ENCODE measurements at places on chromosomes 5 and 9.

DNA sequence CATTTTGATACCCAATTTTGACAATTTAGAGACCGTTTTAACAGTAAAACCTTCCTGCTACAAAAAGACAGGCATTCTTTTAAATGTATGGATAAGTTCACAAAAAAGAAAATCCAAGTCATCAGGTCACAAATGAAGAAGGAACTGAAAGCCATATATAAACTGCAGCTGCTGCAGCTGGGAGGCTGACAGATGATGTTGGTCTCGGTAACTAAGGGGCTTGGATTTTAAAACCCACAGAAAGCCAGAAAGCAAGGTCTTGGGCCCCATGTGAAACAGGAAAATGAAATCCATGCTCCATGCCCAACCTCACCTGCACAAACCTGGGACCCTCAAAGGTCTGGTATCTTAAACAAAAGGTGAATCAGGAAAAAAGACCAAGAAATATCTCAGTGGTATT lies 15.7 kb upstream of the C5orf34 start:
- no peak for DNase-seq

DNA sequence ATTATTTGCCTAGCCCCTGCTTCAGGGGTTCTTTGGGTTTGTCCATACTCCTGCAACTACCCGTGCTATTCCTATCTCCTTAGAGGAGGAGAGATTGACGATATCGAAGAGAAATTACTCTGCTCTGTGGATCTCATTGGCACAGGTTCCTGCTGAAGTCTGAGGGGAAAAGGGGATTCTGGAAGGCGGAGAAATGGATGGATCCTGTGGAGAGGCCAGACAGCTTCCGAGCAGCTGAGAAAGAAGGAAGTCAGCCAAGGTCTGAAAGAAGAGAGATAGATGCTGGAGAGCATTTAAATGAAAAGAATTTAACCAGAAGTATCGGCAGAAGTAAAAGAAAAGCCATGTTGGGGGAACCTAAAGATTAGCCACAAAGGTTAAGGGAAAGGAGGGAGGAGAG lies 40.4 kb upstream of the SPATA31C2 start:
- no peak for DNase-seq

DNA sequence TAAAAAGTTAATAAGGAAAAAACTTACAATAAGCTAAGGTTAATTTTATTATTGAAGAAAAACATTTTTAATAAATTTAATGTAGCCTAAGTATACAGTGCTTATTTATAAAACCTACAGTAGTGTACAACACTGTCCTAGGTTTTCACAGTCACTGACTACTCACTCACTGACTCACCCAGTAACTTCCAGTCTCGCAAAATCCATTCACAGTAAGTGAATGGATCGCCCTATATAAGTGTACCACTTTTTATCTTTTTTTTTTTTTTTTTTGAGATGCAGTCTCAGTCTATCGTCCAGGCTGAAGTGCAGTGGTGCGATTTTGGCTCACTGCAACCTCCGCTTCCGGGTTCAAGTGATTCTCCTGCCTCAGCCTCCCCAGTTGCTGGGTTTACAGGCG lies 47.7 kb downstream of the FNIP1 start:
- no peak for DNase-seq

GRCh38 chr5:170150713-170151096 lies 45.0 kb downstream of the FOXI1 start:
- no peak for DNase-seq

DNA sequence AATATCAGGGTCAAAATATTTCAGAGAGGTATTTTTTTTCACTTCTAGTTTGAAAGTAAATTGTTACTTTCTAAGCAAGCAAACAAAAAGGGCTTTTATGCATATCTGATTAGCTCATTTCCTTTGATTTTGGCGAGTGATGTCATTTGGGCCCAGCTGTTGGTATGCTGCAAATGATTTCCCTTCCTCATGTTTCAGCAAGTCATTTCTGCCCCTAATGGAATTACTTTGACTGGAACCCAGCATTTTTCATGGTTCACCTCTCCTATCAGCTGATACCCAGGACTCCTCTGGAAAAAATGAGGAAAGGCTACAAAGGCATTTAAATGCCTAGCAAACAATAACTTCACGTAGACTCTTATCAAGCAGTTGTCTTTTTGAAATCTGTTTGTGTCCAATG lies 500.6 kb downstream of the EBF1 start:
- DNase-seq = no peak

DNA sequence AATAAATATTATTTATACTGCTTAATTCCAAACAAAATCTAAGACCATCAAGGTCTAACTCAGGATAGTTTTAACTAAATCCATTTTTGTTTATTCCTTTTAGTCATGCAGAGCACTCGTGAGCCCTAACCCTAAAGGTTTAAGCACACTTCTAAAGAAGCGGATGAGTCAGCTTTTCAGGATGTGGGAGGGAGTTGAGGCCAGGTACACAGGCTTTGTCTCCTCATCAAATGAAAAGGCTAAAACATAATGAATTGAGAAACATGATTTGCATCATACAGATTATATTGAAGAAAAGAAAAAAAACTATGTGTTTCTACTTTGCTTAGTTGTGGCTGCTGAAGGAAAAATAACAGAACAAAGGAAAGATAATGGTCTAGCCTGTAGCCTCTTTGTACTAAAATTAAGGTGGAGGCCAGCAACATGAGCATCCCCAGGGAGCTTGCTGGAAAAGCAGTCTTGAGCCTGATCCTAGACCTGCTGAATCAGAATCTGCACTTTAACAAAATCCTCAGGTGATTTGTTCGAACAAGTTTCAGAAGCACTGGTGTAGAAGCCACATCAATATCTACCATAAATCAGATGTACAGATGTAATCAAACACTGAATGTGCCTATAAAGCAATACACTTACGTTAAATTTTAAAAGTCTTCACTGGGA lies 21.1 kb upstream of the ISCA1 start:
- DNase-seq = no peak

- no peak for DNase-seq
These were observed 11.8 kb upstream of the SEMA5A start for GRCh38 chr5:9557696-9558095.

DNA sequence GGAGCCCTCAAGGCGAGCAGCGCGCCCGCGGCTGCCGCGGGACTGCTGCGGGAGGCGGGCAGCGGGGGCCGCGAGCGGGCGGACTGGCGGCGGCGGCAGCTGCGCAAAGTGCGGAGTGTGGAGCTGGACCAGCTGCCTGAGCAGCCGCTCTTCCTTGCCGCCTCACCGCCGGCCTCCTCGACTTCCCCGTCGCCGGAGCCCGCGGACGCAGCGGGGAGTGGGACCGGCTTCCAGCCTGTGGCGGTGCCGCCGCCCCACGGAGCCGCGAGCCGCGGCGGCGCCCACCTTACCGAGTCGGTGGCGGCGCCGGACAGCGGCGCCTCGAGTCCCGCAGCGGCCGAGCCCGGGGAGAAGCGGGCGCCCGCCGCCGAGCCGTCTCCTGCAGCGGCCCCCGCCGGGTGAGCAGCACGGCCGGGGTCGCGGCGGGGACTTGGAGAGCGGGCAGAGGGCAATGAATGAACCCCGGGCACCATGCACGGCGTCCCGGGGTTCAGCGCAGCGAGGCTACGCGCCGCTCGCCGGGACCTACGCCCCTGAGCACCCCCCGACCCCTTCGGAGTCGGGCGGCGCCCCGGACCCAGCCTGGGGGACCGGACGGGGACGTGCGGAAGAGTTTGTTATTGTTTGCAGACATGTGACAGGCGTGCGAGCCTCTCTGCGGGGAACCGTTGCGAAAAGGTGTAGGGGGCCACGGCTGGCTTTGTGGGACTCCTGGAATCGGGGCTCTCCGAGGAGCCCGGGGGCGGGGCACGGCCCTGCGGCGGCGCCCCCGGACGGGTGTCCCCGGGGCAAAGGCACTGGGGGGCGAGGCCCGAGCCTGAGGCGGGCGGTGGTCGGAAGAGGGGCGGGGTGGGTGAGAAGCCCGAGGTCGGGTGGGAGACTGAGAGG lies 553 bp downstream of the MAP3K1 start:
- no peak for DNase-seq

DNA sequence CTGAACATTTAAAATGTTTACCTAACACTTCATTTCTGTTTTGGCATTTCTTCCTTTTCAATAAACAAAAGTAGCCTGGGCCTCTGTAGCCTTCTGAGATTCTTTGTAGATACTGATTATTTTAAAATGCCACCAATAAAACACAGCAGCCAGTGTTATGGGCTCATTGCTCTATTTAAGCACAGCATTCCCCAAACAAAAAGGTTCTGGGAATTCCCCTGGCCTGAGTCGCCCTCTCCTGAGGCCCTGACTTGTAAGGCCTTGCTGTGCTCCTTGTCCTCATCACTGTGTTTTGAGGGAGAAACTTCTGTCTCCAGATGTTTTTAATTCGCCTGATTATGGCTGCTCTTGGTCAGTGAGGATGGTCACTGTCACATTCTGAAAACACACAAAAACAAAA lies 33.0 kb upstream of the CTXN3 start:
- no peak for DNase-seq

DNA sequence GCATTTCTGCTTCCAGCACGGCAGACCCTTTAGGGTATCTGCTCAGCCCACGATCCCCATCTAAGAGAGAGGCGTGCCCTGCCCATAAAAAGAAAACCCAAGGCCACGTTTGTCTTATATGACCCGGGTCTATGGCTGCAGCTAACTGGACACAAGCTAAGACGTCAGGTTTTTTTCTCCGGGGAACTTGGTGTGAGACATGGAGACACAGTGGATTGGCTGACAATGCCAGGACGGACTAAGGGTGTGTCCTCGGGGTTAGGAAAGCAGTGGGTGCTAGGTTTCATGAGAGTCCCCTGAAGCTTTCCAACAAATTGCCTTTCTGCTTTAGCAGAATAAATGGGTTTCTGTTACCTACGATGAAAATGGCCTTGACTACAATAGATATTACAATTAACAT lies 7.1 kb upstream of the FBP2 start:
- DNase-seq = no peak

GRCh38 chr5:160198841-160199409 lies 30.4 kb upstream of the FABP6 start:
- DNase-seq = no peak

DNA sequence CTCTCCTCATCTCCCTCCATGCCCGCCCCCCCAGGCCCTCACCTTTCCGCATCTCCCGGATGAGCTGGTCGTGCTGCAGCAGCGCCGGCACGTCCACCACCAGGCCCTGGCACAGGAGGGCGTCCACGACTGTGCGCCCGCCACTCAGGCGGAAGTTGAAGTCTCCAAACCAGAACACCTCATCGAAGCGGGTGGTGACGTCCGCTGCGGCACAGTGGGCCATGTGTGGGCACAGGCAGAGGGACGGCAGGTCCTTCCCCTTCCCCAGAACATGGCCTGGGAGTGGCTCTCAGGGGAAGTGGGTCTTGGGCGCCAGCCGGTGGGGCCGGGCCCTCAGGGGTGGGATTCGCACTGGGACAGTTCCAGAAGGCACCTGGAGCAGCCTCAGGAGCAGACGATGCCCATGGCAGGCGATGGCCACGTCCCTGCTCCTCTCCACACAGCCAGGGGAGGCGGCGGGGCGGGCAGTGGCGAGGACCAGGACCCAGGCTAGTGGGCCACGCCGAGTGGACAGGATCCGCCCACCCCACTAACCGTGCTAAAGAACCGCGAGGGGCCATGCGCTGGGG lies 7.8 kb downstream of the INPP5E start:
- DNase-seq = no peak

DNA sequence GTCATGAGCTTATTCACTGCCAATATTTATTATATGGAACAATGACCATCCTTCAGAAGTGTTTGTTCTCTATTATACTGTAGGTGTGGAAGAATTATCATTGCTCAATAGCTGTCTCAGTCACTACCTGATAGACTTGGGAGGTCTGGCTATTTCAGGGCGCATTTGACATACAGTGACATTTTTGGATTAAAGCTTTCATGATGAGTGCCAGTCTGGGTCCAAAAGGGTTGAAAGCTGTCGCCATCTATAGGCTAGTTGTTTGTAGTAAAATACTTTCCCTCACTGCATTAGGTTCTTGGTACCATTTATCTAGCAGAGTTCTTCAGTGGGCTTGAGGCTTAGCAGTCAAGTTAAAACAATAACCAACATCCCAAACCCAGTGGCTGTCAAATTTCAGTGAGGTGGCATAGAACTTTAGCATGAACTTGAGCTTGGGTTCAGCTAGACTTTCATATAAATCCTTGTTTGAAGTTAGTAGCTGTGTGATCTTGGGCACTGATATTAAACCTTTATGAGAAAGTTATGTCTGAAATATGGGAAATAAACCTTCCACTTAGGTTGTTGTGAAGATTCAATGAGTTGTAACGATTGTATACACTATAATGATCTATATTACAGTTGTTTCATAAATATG lies 110.5 kb upstream of the CDKN2B start:
- DNase-seq = no peak

DNA sequence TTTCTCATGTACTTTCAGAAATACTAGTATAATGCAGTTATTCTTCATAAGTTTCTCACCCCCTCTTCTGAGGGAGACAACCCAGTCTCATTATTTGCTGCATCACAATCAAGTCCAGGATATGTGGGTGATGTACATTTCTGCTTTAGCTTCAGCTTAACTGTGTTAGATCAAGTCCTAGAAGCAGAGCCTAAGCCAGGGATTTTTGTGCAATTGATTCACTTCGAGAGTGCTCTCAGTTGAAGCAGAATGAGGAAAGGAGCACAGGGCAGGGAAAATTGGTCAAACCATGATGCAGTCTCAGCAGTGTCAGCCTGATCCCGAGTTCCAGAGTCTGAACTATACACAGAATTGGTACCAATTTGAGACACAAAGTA lies 15.1 kb downstream of the HNRNPK start:
- DNase-seq = no peak

GRCh38 chr9:89470224-89470839 lies 27.6 kb downstream of the SEMA4D start:
- no peak for DNase-seq

DNA sequence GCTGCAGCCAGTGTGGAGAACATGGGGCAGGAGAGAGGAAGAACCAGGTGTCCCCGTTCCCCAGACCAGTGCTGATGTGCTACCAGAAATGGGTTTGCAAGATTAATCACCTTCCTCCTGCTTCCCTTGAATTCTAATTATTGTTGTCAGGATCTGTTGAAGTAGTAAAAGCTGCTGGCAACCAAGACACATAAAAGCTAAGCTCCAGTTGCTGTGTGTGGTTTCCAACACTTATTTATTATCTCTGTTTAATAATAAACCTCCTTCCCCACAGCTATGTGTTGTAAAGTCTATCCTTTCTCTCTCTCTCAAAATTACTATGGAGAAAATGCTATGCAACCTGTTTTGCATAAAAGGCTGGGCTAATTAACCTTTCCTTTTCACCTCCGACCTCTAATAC lies 2.3 kb upstream of the RETREG1 start:
- no peak for DNase-seq
